ENCODE measurements at places on chromosomes 1 and 21.

DNA sequence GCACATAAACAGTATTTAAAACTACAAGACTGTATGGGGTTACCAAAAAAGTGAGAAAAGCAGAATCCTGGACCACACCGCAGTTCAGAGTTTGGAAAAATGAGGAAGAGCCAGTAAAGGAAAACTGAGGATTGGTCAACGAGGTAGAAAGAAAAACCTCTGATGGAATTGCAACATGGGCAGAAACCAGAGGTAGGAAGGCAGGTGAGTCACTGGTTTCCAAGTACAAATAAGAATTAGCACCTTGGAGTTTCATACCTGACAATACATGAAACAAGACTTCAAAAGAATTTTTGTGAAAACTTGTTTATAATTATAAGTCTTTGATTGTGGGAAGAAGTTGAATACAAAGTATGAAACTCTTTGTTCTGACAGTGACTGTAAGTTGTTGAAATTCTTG lies 533.7 kb upstream of the DAB1 start:
- DNase-seq = no peak

DNA sequence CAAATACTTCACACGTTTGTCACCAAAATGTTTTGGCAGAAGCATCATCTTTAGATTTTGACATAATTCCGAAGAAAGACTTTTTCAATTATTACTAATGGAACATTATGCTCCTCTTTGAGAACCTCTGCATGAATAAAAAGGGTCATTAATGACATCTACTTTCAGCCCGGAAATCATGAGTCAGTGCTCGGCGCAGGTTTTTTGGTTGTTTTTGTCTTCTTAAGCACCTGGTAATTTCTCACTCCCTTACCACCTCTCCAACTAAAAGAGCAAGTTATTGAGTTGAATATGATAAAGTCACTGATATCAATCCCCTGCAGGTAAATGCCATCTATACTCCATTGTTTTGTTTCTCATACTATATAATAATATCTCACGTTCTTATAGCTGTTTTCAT lies 113.0 kb upstream of the PBX1 start:
- no peak for DNase-seq

DNA sequence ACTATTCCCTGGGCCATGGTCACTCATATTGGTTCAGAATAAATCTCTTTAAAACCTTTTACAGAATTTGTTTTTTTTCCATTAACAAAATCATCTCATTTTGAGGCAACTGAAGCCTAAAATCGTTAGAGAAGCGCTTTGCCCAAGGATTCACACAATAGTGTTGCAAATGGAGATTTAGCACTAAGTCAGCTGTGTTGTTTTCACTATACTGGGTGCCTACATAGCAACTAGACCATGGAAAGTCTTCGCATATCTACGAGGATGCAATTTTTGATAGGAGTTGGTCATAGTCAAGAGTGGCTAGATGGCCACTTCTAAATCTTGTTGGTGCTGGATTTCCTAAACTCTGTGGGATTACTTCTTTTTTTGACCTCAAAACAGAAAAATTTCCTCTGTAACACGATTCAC lies 530 bp upstream of the TIPRL start:
- no peak for DNase-seq

- no peak for DNase-seq
These were observed 242.1 kb downstream of the OMA1 start for GRCh38 chr1:58304346-58304975.
